ENCODE measurements at places on chromosomes 5 and 9.
A peak's percentile ranks its signal among the peaks of the same experiment; 100 is the strongest.

GRCh38 chr9:68949271-68950000 lies 64.5 kb downstream of the PRKACG start:
- no peak for DNase-seq

- DNase-seq: peak; percentile 81
Observed at GRCh38 chr9:114417511-114417910, 29.7 kb upstream of the AKNA start.

GRCh38 chr9:128296340-128297220 lies 20.5 kb downstream of the SWI5 start:
- DNase-seq: no peak

DNA sequence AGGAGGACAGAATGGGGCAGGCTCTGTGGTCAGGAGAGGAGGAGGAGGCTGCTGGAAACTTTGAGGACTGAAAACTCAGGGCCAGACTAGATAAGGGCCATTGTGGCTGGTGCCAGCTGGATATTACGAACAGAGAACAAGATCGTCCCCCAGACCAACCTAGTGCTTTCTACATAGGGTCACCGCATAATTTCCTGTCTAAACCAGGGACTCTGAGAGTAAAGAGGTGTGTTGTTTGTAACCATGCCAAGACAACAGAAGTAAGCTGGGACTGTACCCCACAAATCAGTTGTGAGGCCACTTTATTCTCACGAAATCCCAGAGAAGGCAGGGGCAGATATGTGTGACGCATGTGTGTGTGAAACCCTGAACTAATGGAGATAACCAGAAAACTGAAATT lies 20.3 kb upstream of the GFPT2 start:
- no peak for DNase-seq

- no peak for DNase-seq
Observed at GRCh38 chr5:31496301-31496700, 35.6 kb downstream of the DROSHA start.

DNA sequence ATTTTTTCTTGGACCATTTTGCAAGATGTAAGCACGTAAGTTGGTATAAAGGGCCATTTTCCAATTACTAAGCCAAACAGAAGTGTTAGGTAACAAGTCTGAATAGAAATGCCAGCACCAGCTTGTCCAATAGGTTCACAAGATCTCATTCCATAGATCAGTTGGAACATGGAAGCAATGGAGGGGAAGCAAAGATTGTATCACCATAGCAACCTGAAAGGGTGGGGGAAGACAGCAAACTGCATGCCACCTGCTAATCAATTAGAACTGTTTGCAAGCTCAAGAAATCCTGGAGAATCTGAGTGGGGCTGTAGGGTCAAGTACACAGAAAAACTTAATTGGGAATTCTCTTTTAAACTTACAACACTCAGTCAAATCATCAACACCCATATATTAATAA lies 264.9 kb upstream of the EFNA5 start:
- DNase-seq: no peak

DNA sequence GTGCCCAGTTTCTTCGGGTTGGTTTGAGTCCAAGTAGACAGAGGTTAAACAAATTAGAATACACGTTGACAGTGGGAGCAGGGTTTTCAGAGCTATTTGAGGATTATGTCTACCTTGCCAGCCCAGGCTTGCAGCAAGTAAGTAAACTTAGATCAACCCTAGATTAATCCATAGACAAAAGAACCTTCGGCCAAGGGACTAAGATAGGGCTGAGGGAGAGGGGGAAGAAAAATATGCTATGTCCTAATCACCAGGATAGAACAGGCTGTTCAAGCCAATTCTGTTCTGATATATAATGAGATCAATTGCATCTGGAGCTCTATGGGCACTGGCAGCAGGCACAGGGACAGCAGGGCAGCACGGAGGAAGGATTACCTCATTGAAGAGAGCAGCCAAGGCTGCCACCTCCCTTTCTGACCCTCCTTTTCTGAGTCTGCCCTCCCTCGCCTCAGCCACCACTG lies 377.7 kb downstream of the PIK3R1 start:
- no peak for DNase-seq

DNA sequence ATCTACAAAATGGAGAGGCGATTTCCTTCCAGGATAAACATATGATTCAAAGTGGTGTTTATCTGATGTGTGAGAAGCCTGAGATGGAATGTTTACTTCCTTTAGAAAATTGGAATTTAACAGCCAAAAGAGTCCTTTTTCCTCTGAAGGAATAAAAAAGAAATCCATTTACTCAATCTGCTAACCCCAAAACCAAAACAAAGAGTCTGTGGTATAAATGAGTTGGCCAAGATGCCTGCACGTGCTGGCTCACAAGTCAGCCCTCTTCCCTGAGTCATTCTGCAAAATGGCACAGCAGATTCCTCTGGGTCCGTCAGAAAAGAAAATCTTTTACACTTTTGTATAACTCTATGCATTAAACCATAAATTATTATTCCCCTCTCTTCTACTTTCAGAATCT lies 60.8 kb downstream of the EBF1 start:
- peak; percentile 84 for DNase-seq

DNA sequence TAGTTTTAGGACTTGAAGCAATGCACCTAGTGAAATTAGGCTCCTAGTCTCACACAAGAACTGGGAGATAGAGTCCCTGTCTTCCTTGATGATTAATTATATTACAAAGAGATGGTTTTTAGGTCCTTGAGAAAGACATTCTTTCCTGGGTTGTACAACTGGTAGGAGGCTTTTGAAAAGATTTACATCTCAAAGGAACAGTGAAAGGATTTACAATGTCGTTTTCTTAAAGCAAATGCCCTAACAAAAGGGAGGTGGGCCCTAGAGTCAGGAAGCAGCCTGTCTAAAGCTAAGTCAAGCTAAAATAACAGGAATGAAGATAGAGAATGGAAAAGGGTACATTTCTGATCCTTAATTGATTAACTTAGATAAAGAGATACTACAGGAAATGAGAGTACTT lies 102.2 kb upstream of the IL7R start:
- no peak for DNase-seq

- no peak for DNase-seq
Observed at GRCh38 chr5:11252523-11252922, 491.5 kb upstream of the DAP start.

GRCh38 chr9:35285731-35286130 lies 123.9 kb downstream of the UNC13B start:
- peak; percentile 19 for DNase-seq

GRCh38 chr9:117188394-117188793 lies 226.5 kb downstream of the ASTN2 start:
- DNase-seq: no peak

GRCh38 chr5:103234239-103234975 lies 24.2 kb upstream of the MACIR start:
- no peak for DNase-seq

DNA sequence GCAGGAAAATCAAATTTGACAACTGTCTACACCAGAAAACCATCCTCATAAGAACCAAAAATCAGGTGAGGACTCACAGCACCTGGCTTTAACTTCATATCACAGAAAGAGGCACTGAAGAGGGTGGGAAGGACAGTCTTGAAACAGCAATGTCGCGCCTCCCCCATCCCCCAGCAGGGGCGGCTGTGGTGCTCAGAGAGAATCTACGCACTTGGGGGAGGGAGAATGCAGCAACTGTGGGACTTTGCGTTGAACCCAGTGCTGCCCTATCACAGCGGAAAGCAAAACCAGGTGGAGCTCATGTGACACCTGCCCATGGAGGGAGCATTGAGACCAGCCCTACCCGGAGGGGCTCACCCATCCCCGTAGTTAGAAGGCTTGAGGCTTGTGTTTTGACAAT lies 191.8 kb downstream of the MSX2 start:
- no peak for DNase-seq

GRCh38 chr9:21316860-21317259 lies 11.7 kb upstream of the IFNA5 start:
- no peak for DNase-seq

DNA sequence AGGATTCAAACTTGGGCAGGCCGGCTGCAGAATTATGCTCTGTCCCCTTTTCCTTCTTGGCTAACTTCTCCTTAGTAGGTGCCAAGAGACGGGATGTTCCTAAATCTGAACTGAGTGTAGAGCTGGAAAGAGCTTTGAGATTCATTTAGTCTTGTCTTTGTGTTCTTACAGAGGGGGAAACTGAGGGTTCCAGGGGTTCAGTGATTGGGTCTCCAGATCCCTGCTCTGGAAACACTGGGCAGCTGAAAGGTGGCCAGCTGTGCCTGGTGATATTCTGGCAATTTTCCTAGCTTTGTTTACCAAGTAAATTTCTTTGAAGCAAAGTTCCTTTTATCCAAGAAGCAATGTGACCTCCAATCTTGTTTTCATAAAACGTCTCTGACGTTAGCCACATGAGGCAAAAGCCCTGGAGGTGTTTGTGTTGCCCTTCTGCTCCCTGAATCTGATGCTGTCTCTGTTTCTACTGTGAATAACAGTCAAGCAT lies 288.7 kb downstream of the ZSWIM6 start:
- no peak for DNase-seq

- no peak for DNase-seq
Observed at GRCh38 chr5:170603109-170603508, 99.3 kb downstream of the KCNIP1 start.

- no peak for DNase-seq
Observed at GRCh38 chr5:68350176-68350575, 134.6 kb downstream of the PIK3R1 start.

GRCh38 chr5:34718516-34718915 lies 62.4 kb downstream of the RAI14 start:
- DNase-seq: no peak

- DNase-seq: no peak
Observed at GRCh38 chr9:84993105-84993504, 323.6 kb downstream of the NTRK2 start.

GRCh38 chr9:124818431-124819281 lies 34.6 kb upstream of the WDR38 start:
- DNase-seq: no peak

Measured in AG08395 (cell line).